ENCODE measurements at places on chromosomes 6 and 20.
A peak's percentile ranks its signal among the peaks of the same experiment; 100 is the strongest.

DNA sequence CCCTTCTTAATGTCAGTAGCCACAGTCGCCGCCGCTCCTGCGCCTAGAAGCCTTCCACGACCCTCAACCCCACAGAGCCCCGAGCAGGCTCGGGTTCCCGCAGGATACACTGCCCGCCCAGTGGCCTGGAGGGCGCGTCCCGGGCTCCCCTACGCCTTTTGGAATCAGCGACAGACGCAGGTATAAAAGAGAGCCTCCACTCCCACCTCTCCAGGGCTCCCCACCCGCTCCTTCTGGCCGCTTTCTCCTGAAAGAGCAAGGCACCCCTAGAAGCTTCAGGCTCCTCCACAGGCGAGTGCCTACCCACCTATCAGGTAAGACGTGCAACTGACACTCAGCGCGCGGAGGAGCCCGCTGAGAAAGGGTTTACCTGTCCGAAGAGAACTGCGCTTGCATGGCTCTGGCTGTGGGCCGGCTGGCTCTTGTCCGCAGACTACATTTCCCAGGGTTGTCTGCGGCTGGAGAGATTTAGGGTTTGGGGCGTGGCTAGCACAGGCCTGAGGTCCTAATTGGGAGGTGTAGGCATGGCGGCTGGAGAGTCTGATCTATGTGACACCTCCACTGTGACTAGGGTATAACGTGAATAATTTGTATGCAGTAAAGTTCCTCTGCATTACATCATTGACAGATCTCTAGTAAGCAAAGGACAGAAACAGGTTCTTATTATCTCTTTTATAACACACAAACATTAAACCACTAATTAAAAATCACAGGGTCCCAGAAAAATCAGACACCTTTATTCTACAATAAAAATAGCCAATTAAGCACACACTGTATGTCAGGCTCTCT lies 13.5 kb upstream of the ZNF391 start:
- peak; percentile 66 for DNase-seq

DNA sequence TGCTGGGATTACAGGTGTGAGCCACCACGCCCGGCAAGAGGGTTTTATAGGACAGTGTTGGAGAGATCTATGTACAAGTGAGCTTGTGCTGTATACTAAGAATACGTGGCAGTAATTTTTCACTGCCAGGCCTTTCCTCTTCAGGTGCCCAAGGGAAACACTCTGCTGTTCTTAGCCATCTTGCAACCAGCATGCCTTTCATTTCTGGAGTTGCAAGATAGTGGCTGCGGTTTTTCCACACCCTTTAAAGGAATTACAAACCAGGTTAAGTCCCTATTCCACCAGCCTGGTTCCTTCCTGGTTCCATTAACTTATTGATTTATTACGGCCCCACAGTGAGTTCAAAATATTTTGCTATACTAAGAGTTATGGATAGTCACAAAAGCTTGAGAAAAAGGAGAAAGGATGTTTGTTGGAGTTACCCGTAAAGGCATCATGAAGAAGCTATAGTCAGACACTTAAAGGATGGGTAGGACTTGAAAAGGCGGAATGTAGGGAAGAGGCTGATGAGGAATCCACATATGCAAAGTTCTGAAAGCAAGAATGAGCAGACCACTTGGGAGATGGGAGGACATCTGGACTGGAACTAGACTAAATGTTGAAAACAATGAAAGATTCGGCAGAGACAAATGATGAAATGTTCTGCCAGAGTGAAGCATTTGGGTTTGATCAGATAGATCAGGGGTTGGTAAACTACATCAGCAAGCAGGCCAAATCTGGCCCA lies 61.4 kb upstream of the ASIP start:
- no peak for DNase-seq

- no peak for DNase-seq
These were observed 484.0 kb upstream of the CITED2 start for GRCh38 chr6:139858429-139858828.

GRCh38 chr6:83758533-83758932 lies 49.6 kb upstream of the SNAP91 start:
- DNase-seq = no peak

- no peak for DNase-seq
These were observed 1.6 kb downstream of the CLVS2 start for GRCh38 chr6:122997541-122998150.

DNA sequence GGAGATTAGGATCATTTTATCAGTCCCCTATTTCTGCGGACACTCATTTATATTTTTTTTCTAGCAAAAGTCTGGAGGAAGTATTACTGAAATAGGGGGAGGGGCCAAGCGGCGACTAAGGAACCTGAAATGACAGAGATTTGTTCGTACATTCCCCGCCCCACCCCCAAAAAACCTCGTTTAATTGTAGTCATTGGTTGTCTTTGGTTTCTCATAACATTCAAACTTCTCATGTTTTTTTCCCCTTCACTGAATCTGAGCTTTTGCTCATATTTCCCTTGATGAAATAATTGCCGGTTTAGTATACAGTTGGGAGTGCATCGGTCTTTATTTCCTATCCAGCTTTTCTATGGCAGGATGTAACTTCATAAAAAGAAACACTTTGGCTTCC lies 768 bp upstream of the FYN start:
- DNase-seq = no peak

GRCh38 chr6:25898289-25898977 lies 24.4 kb upstream of the SLC17A3 start:
- no peak for DNase-seq

DNA sequence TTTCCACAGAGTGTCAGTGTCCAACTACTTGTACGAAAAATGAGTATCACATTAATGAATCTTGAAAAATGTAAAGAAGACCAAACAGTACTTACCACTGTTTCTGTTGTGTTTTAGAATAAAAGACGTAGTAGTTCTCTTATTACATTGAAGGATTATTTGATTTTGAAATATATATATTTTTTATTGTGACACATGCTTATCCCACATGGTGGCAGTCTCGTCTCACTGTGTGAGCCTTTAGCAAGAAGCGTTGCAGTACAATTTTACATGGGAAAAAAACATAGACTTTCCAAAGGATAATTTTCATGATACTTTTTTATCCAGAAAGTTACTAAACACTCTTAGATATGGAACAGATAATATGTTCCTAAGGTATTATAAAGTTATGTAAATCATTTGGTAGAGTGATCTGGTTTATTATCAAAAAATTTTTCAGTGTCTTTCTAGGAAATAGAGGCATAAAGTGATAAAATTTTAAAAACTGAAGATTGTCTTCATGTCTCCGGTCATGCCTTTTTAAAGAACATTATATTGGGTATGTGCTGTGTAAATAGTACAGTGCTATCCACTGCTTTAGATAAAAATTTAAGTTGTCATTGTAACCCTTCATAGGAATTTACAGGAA lies 117.5 kb upstream of the SAMD5 start:
- DNase-seq = no peak

DNA sequence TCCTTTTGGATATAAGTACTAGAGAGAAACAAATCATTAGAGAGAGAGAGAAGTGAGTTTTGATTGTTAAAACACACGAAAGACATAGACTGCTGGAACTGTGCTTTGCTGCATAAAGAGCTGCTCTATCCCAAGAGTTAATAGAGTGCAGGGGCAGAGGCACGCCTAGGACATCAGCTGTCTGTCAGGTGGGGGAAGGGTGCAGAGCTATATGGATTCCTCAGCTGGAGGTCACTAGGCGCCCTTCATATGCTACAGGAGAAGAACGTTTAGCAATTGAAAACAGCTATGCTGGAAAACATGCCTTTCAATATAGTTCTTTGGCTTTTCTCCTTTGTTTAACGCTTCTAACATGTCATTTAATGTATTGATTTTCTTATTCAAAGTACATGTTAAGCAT lies 169.0 kb upstream of the MCHR2 start:
- DNase-seq = no peak

GRCh38 chr20:14879020-14879697 lies 541.7 kb upstream of the FLRT3 start:
- no peak for DNase-seq

DNA sequence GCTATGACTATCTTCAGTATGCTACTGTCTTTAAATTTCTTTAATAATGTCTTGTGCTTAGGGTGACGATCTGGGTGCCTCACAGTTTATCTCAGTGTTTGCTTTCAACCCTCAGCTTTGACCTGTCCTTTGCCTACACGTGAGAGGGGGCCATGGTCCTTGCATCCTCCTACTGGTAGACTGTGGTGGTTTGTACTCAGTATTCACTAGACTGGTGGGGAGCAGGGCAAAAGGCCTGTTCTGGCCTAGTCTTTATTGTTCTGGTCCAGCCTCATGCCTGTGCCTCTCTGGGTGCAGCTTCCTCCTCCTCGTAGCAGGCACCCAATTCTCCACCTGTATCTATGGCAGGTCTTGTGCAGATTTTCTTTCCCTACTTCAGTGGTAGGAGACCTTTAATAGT lies 354.9 kb downstream of the CD109 start:
- DNase-seq = no peak

DNA sequence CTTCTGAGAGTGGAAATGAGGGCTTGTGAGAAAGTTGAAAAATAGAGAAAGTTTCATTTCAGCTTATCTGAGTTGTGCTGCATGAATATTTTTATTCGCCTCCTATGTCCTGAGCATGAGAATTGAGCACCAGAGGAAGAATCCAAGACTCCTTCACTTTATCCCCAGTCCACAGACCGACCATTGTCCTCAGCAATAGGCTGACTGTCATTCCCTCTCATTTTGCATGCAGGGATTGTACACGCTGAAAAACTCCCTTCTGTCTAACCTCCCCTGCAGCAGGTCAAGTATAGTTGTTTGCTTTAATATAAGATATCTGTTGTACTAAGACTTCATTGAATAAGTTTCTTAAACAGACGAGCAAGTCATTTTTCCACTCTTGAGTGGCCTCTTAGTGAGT lies 437.6 kb downstream of the PRKN start:
- DNase-seq = no peak

- DNase-seq = peak; percentile 68
These were observed 28.9 kb upstream of the CCR6 start for GRCh38 chr6:167093922-167094432.

- DNase-seq = no peak
These were observed 7.3 kb downstream of the ADA start for GRCh38 chr20:44644230-44644617.

DNA sequence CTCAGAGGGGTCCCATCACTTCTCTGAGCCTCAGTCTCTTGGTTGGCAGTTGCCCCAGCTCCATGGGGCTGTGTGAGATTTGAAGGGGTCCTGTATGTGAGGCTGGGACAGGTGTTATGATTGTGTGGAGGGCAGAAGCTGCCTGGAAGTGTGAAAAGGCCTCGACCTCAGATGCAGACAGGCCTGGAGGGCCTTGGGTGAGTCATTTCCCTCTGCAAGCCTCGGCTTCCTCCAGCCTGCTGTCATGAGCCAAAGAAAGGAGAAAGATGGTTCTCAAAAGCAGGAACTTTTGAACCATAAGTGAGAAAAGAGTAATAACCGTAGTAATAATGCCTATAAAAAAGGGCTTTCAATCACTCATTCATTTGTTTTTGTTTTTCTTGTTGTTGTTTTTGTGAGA lies 37.5 kb downstream of the SNAI1 start:
- DNase-seq = no peak

DNA sequence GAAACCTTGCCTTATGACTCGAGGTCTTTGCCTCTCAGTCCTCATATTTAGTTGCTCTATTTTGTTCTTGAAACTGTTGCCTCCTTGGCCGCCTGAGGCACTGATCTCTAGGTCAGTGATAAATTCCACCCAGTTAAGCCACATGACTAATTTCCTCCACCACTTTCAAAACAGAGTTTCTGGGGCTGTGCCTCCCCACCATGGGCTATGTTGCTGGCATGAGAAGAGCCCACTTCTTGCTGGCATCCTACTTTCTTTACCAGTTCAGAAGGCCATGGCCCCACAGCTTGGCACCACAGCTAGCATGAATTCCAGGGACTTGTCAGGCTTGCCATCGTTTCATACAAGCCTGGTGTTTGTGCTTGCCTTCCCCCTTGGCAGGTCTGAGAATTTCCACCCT lies 361.4 kb upstream of the JAG1 start:
- DNase-seq = no peak

DNA sequence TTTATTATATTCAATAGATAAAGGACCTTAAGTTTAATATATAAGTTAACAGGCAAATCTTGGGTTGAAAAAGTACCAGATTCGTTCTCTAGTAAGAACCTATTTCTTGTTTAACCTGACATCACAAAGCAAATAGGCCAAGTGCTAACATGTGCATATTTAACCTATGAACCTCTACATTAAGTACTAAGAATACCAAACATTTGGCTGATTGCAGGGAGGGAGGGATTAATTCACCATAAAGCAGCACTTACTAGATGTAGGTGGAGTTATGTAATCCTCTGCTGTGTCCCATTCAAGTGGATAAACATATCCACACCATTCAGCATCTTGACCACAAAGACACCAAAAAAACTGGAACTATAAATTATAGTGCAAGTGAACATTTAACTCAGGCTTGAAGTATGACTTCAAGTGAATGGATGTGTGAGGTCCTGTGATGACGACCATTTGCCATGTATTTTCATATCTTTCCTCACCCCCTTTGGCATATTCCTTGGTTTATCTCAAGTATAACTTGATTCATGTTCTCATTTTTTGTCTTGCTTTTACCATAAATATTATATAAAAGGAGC lies 10.2 kb downstream of the STX11 start:
- DNase-seq = no peak

GRCh38 chr20:3763671-3764601 lies 3.6 kb downstream of the ADISSP start:
- DNase-seq = no peak

DNA sequence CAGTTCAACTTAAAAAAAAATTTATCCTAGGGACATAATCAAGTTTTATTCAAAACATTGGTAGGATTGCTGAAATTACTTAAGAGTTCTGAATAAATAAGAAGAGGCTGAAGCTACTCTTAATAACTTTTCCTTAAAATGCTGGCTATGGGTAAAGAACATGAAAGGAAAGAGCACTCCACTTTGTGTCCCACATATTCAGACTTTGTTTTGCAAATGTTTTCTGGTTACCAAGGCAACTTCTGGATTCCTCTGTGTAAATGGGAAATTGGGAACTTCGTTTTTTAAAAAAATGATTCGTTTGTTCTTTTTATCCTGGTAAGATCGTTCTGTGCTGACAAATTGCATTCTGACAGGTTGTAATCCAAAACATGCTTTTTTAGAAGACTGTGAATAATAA lies 115.0 kb downstream of the KIF6 start:
- no peak for DNase-seq

GRCh38 chr20:51763965-51764602 lies 4.1 kb downstream of the ATP9A start:
- DNase-seq = no peak

- no peak for DNase-seq
These were observed 86.2 kb downstream of the DNAH8 start for GRCh38 chr6:38801305-38801704.

DNA sequence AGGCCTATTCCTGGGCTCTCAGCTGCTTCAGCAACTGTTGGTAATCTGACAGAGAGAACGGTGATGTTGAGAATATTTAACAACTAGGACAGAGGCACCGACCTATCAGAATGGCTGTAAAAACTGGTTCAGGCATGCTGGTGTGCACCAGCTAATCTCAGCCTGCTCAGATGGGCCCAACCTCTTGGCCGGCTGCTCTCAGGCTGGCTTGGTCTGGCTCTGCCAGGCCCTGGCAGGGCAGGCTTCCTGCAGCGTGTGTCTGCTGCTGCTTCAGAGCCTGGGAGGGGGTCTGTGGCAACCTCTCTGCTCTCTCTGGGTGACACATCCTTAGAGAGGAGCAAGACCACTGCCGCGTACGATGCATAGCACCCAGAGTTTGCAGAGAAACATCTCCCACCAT lies 4.8 kb downstream of the SLC2A12 start:
- no peak for DNase-seq

GRCh38 chr6:11496152-11497060 lies 41.1 kb upstream of the TMEM170B start:
- peak; percentile 45 for DNase-seq

GRCh38 chr6:111952821-111953540 lies 79.7 kb upstream of the FYN start:
- DNase-seq = no peak

All from stimulated activated CD8-positive, alpha-beta memory T cell treated with anti-CD3 and anti-CD28 coated beads, Interleukin-15, amount 100 ng/mL, for 48 hours (primary cell).